ENCODE measurements at places on chromosomes 12 and 14.

- no peak for DNase-seq
Observed at GRCh38 chr12:79659961-79660431, 30.8 kb downstream of the PAWR start.

DNA sequence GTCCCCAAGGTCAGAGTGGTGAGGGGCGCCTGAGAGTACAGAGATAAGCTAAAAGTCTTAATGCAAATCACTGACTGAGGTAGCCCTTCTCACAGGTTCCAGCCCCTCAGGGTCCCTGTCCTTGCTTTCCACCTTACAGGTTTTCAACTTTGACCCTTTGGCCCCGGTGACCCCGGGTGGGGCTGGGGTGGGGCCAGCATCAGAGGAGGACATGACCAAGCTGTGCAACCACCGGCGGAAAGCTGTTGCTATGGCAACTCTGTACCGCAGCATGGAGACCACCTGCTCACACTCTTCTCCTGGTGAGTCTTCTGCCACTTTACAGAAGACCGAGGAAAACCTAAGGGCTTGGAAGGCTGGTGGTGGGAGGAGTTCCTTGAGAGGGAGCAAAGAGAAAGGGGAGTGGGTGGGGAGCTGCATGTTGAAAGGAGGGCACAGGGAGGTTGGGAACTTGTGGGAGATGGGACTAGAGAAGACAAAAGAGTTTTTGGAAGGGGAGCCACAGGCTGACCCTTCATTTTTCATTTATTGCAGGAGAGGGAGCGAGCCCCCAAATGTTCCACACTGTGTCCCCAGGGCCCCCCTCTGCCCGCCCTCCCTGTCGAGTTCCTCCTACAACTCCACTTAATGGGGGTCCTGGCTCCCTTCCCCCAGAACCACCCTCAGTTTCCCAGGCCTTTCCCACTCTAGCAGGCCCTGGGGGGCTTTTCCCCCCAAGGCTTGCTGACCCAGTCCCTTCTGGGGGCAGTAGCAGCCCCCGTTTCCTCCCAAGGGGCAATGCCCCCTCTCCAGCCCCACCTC is 2.4 kb downstream of the MBD6 start:
- no peak for DNase-seq

GRCh38 chr12:101713059-101713682 is 15.7 kb downstream of the CHPT1 start:
- no peak for DNase-seq

- DNase-seq = no peak
Observed at GRCh38 chr12:67623259-67623658, 25.3 kb upstream of the DYRK2 start.

DNA sequence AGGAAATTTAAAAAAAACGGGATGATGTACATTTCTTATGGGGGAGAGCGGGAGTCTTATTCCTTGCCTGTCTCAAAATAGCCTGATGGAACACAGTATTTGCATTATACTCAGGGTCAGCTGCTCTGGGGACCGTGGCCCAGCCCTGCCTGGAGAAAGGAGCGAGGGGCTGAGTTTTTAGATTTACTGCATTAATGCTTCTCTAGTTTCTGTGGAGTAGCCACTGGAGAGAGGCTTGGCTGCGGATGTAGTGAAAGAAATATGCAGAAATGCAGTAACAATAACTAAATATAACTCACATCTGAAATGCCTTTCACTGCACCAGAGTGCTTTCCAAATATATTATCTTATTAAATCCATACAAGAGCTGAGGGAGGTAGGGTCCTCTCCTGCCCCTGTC is 87.6 kb upstream of the MAP1LC3B2 start:
- no peak for DNase-seq

DNA sequence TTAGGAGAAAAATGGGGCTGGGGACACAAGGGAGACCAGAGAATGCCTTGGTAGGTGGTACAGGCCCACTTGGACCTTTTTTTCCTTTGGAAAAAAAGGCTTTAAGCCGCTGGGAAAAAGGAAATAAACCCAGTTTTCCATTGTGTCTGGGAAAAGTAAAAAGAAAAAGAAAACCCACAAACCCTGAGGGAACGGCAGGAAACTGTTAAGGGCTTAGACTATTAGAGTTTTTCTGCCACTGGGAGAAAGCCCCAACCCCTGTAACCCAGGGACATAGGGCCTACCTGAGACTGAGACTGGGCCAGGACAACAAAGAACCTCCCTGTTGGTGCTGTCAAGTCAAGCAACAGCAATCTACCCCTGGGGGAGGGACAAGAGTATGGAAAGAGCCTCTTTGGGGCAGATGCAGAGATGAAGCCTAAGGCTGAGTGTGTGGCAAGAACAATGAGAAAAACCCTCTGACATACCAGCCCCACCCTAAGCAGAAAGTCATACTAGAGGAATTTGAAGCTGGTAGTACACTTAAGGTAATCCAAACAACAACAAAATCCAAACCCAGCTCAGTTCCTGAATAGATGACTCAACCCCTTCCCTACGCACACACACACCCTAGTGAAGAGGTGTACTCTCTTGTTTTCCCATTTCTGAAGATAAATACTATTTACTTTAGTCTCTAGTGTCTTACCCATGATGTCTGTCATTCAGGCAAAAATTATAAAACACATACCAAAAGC is 22.8 kb downstream of the ATF1 start:
- DNase-seq = peak; percentile 76

DNA sequence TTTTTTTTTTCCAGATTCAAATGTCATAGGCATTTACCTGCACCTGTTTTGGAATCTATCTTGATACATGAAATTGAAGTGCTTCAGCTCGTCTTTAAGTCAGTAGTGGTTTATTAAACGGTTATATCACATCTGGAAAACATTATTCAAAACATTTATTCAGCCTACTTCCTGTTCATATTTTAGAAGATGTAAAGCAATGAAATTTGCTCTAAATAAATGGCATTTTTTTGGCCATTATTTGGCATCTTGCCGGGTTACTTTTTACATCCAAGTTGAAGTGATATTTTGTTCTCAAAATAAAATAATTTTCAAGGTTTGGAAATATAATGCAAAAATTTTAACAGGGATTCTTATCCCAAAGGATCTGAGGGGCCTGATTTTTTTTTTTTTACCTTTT is 103.1 kb downstream of the EML1 start:
- no peak for DNase-seq

DNA sequence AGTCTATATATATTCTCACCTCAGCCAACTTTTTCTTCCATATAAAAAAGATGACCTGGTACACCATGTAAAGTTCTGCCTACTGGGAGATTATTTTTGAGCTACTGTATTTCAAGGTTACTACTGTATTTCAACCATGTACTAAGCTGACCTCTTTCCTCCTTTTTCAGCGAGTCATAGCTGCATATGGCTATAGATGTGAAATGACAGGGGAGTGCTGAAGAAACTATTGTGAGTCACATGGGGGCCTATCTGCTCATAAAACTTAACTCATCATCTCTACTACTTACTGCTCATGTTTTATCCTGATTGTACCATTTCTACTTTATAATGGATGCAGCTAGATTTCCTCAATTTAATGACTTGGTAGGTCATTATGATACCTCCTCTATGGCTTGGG is 571.4 kb upstream of the ATP2B1 start:
- no peak for DNase-seq

DNA sequence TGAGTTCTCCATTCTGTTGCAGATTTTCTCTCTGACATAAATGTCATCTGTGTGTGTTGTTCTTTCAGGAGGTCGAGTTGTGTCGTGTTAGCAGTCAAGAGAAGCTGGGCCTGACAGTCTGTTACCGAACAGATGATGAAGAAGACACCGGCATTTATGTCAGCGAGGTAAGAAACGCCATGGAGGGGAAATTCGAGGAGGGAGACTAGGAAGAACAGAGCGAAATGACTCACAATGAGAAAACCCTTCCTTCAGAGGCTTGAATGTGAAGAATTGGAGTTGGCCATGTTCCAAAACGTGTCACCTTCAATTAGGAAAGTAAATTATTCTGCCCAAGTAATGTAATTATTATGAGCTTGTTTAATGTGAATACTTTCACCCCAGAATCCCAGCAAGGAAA is 364.5 kb downstream of the PDZRN4 start:
- DNase-seq = no peak

DNA sequence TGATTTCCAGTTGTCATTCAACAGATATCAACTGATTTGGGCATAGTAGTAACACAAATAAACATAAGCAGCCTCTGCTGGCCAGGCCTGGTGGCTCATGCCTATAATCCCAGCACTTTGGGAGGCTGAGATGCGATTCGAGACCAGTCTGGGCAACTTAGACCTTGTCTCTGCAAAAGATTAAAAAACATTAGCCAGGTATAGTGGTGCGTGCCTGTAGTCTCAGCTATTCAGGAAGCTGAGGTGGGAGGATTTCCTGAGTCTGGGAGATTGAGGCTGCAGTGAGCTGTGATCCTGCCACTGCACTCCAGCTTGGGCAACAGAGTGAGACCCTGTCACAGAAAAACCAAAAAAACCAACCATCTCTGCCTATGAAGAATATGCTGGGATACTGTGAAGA is 7.1 kb downstream of the METAP2 start:
- DNase-seq = no peak

DNA sequence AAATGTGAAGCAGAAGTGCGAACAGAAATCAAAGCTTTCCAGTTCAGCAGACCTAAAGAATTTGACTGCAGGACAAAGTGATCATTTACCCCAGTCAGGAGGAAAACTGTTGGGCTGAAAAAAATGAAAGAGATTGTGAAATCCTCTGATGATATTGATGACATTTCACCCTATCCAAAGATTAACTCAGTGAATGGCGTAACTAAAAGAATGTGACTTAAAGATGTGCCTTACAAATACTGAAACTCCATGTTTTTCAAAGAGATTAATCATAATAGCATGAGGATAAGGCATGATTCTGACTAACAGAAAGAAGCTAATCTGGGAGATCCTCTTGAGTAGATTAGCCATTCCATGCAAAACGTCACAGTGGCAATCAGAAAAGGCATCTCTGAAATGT is 225.6 kb downstream of the DUSP6 start:
- DNase-seq = no peak

GRCh38 chr12:92143686-92144630 is 1.7 kb downstream of the BTG1 start:
- DNase-seq = peak; percentile 86

DNA sequence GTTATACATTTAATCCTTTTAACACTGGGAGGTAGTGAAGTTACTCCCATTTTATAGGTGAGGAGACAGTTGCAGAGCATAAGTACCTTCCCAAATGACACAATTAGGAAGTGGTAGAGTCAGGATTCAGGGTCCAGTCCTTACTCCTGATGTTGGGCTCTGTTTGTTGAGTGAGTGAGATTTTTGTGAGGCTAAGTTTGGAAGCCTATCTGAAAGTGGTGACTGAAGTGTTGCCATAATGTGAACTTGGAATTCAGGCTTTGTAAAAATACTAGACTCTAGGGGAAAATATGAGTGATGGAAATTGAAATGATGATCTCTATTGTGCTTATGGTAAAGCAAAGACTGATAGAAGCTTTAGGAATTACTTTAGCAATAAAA is 2.2 kb downstream of the NUDT4 start:
- DNase-seq = no peak

GRCh38 chr12:107311682-107312081 is 218.3 kb upstream of the CRY1 start:
- DNase-seq = no peak

- DNase-seq = peak; percentile 72
Observed at GRCh38 chr12:31732926-31733548, 4.2 kb upstream of the AMN1 start.

- no peak for DNase-seq
Observed at GRCh38 chr14:24881116-24881893, 168.6 kb downstream of the STXBP6 start.

- DNase-seq = no peak
Observed at GRCh38 chr12:130214686-130215395, 52.6 kb downstream of the FZD10 start.

GRCh38 chr14:76719666-76720065 is 41.6 kb upstream of the VASH1 start:
- DNase-seq = no peak

DNA sequence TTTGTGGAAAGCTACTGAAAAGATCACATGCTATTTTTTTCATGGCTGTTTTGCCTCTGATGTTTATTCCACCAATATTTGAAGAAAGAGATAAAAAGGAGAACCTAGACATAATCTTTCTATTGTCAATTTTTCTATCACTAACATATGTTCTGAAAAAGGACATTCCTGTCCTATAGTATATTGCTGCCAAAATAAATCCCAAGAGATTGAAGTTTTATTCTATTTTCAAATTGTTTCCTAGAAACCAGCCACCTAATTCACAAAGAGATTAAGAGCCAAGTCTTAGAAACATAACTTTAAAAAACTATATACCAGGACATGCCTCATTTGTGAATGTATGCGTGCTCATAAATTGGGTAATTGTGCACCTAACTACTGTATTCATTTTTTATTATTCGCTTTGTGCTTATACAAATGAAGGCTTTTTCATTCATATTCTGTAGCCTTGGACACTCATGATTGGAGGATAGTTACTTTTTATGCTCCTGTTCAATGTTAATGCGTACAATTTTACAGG is 200.7 kb downstream of the FUT8 start:
- no peak for DNase-seq

GRCh38 chr12:88726806-88727720 is 146.8 kb upstream of the KITLG start:
- no peak for DNase-seq

GRCh38 chr12:107967170-107967569 is 161.9 kb upstream of the WSCD2 start:
- DNase-seq = no peak

- DNase-seq = no peak
Observed at GRCh38 chr12:130716969-130717366, 869 bp upstream of the RIMBP2 start.

DNA sequence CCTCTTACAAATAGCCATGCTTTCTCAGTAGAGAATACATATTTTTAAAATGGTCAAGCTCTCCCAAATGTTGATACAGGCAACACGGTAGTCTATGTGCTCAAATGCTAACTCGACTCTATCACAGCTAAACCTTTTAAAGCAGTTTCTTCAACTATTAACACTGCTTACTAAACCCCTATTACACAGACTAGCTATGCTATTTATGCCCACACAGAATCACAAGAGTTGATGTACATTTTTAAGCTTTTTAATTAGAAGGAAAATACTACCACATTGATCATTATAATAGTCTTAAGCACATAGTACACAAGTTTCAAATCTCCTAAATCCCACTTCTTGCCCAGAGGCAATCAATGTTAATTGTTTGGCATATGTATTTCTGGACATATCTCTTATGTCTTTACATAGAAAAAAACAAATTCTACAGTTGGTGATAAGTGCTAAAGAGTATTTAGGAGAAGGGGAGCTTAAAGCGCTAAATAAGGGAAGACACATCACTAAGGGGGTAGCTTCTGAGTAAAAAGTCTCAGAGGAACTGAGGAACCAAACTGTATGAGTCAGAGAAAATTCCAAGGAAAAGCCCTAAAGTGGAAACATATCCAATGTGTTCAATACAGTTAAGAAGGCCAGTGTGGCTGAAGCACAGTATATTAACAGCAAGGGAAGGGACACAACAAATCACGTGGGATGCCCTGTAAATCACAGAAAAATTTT is 13.7 kb downstream of the HNRNPC start:
- DNase-seq = no peak

DNA sequence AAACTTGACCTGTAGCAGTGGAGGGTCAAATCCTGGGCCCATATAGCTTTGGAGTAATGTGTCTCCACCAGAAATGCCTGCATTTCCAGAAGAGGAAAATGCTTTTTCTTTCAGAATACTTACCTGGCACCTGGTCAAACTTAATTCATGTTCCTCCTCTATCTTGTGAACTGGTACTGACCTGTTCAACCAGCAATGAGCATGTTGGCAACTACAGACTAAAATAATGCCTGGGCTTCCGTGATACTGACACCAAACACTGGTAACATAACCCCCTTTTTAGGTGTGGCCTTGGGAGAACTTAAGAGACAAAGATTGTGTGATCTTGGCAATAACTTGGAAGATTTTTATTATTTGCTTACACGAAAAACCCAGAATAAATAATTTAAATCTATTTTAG is 23.8 kb upstream of the MGST1 start:
- no peak for DNase-seq

All from pulmonary artery endothelial cell (primary cell).